T-helper 17 cell (primary cell): ENCODE measurements at places on chromosomes 3 and 15. TPM values are rescaled to one million over a fixed set of nuclear protein-coding genes. Genes with fewer than 3 reads are reported as not detected.

CHRNB4 gene
- not detected for total RNA-seq

PLSCR2 gene
- total RNA-seq = not detected

TM4SF18 gene
- not detected for total RNA-seq

PATL2 gene
- total RNA-seq = 24.8 TPM

ZNF385D gene
- total RNA-seq = not detected

TRH gene
- total RNA-seq = not detected

ANKRD28 gene
- total RNA-seq = 86.2 TPM

SPINK8 gene
- not detected for total RNA-seq

GATA2 gene
- 4.0 TPM for total RNA-seq

CELF6 gene
- total RNA-seq = 1.4 TPM

SLC35G2 gene
- not detected for total RNA-seq

MCTP2 gene
- 16.2 TPM for total RNA-seq

NRROS gene
- 15.1 TPM for total RNA-seq

LCTL gene
- not detected for total RNA-seq

LRRIQ4 gene
- total RNA-seq = not detected

CRYGS gene
- 4.3 TPM for total RNA-seq

CGNL1 gene
- not detected for total RNA-seq

RETNLB gene
- total RNA-seq = not detected

ACAN gene
- total RNA-seq = not detected

PSMA4 gene
- 72.8 TPM for total RNA-seq

GOLGA6L9 gene
- 3.3 TPM for total RNA-seq

GOLGA8B gene
- 475 TPM for total RNA-seq
